Caco-2 (cell line): ENCODE measurements at places on chromosomes 3 and 15.

- DNase-seq, result no peak
Measured at GRCh38 chr3:56001991-56002390, 466.3 kb downstream of the ERC2 start.

- peak; percentile 55 for DNase-seq
Measured at GRCh38 chr3:52339612-52340011, 23.5 kb downstream of the DNAH1 start.

- DNase-seq, result no peak
Measured at GRCh38 chr15:67164401-67164791, 90.1 kb downstream of the AAGAB start.

GRCh38 chr3:160697637-160698380 lies 20.8 kb downstream of the ARL14 start:
- DNase-seq, result no peak

GRCh38 chr3:142998439-142998838 lies 2.9 kb upstream of the U2SURP start:
- no peak for DNase-seq

- DNase-seq, result no peak
Measured at GRCh38 chr15:75869446-75869845, 26.2 kb downstream of the UBE2Q2 start.

- DNase-seq, result no peak
Measured at GRCh38 chr15:89999676-90000185, 1.4 kb upstream of the ZNF710 start.

DNA sequence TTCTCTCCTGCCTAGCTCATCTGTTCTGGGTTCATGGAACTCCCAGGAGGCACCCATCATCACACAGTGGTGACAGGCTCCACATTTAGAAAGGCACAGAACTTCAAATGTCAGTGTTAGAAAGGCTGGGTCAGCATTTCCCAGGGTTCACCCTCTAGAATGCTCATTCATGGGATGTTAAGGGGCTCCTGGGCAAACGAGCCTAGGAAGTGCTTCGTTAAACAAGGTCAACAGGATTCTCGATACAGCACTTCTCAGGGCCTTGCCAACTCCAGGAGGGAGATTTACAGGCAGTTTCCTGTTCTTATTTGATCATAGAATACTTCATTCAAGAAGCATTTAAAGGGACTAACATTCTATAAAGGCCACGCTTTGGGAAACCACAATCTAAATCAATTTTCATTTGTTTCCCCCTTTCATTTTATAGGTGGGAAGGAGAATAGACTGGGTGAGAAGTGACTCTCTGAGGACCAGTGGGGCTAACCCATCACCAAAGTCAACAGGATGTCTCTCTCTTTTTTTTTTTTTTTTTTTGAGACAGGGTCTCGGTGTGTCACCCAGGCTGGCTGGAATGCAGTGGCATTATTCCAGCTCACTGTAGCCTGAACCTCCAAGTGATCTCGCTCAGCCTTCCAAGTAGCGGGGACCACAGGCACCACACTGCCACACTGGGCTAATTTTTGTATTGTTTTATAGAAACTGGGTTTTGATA lies 14.3 kb downstream of the IGDCC4 start:
- no peak for DNase-seq

DNA sequence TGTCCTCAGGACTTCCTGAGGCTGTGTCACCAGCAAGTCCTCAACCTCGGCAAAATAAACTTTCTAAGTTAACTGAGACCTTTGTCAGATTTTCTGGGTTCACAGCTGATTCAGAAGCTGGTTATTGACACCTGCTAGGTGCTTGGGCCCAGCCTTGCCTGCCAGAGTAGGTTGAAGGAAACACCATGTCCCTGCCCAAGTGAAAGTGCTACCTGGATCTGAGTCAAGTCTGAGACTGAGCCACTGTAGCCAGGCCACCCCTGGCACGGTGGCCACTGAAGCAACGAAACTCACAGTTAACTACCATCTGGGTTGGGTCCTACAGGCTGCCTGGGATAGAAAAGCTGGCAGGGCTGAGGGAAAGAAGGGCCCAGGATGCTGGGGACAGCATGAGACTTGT lies 8.2 kb downstream of the HYAL2 start:
- DNase-seq, result no peak

- no peak for DNase-seq
Measured at GRCh38 chr3:197300361-197300760, 1.9 kb upstream of the DLG1 start.

DNA sequence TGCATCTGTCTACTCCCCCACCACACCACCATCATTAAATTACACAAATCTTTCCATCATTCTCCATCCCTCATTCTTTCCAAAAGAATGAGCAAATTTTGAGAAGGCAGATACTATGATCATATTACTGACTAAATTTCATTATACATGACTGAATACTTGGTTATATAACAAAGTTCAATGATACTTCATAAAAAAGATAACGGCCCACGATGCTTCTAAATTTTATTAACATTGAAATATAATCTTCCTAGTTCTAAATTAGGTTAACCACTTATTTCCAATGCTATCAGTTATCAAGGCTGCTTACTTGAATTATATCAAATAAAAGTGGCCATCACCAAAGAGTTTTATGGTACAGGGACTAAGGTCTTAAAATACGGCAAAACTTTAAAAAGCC lies 13.5 kb downstream of the HERC1 start:
- DNase-seq, result no peak

GRCh38 chr3:164375538-164375937 lies 702.8 kb downstream of the SI start:
- DNase-seq, result no peak

GRCh38 chr15:64934023-64934422 lies 22.3 kb downstream of the ANKDD1A start:
- DNase-seq, result no peak

DNA sequence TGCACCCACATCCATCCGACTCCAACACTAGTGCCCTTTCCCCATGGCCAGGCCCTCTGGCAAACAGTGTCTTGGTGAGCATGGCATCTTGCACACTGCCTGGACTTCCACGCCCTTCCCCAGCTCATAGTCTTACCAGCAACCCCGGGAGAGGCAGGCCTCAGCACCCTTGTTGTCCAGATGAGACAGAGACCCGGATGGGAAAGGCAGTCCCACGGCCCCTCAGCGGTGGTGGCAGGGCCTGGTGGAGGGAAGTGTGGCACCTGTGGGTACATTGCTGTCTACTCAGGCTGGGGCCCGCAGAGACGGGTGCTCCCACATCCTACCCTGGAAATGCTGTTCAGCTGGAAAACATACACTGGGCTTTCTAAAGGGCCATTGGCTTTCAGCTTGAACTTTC lies 28.4 kb downstream of the HDAC11 start:
- DNase-seq, result no peak

GRCh38 chr15:90814191-90814821 lies 54.1 kb upstream of the FURIN start:
- DNase-seq, result no peak

DNA sequence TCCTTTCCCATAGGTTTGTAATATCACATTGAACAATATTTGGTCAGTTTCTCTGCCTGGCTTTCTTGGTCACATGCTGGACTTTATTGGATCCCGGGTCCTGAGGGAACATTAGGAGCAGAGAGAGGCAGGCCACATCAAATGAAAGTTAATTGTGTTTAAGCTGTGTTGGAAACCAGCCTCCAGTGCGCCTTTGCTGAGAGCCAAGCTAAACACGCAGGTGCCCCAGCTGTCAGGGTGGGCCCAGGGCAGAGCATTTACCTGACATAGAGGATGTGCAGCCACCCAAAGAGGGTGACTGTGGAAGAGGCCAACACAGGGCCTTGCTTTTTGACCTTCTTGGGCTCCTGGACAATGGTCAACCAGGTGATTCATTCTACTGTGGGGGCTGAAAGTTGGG lies 149.3 kb downstream of the EBLN2 start:
- DNase-seq, result no peak

DNA sequence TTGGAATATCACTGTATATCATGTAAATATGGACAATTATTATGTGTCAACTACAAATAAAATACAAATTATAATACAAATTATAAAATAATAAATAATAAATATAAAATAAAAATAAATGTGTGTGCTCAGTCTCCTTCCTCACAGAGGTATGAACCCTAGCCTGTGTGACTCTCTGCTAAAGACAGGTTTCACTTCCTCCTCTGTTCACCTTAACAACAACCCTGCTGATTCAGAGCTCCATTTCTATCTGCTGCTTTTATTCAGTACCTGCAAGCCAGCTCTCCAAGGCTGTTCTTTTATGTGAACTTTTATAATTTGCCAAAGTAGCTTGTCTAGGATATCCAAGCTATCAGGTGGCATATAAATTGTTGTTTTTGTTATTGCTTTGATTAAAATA lies 610.7 kb upstream of the GRM7 start:
- DNase-seq, result no peak

DNA sequence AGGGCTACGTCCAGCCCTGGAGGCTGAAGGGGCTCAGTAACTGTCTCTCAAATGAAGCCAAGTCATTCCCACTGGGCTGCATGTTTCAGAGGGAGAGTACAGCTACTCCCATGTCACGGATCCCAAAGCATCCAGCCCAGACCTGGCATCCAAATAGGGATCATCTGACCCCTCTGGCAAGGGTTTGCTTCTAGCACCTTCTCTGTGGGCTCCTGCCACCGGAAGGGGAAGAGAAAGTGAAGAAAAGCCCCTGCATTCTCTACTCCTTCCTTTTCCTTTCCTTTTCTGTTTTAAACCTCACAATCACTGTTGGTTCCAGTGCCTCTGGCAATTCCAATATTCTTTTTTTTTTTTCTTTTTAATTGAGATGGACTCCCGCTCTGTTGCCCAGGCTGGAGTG lies 64.5 kb upstream of the CTSH start:
- DNase-seq, result no peak

GRCh38 chr3:52313188-52313773 lies 2.8 kb upstream of the DNAH1 start:
- DNase-seq, result no peak

- DNase-seq, result no peak
Measured at GRCh38 chr3:84985795-84986194, 27.0 kb downstream of the CADM2 start.

- DNase-seq, result no peak
Measured at GRCh38 chr3:86208772-86209171, 782.2 kb downstream of the VGLL3 start.

GRCh38 chr3:181933052-181933618 lies 221.4 kb downstream of the SOX2 start:
- no peak for DNase-seq

GRCh38 chr3:58474348-58474911 lies 17.5 kb upstream of the KCTD6 start:
- DNase-seq, result no peak

DNA sequence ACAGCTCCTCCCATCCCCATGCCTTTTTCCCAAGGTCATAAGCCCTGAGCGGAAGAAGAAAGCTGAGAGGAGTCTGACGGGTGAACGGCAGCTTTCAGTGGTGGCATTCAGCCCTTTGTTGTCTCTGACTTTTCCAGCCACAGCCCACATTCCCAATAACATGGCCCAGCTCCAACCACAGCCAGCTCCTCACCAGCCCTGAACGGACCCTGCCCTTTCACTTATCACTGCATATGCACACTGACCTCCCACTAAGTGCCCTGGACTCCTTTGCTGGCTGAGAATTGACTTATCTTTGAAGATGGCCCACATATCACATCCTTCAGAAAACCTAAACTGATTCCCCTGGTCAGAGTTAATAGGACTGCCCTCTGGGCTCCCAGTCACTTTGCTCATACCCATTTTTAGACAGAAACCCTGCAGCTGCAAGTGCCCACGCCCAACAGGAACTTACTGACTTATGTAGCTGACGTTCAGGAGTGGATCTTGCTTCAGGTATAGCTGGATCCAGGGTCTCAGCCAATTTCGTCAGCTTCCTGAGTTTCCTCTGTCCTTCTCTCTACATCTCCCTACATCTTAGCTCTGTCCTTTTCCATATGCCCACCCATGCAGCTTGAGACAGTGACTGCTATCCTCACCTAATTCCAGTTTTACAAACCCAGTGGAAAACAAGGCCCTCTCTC lies 348.5 kb upstream of the PROK2 start:
- no peak for DNase-seq

GRCh38 chr3:39917065-39917773 lies 107.8 kb downstream of the MYRIP start:
- no peak for DNase-seq

GRCh38 chr15:99981191-99981647 lies 248.0 kb upstream of the LYSMD4 start:
- no peak for DNase-seq

GRCh38 chr3:153619268-153619667 lies 457.2 kb downstream of the RAP2B start:
- no peak for DNase-seq

DNA sequence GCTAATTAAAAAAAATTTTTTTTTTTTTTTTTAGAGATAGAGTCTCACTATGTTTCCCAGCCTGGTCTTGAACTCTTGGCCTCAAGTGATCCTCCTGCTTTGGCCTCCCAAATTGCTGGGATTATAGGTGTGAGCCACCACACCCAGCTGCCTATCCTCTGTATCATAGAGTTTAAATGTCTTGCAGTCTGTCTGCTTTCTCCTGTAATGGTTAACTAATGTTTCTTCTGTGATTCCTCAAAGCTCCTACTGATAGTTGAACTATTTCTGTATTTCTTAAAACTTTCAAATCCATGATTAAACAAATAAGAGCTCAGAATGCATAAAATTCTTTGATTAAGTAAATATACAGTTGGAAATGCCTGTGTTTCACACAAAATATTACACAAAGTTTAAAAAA lies 115.4 kb upstream of the TPM1 start:
- no peak for DNase-seq

DNA sequence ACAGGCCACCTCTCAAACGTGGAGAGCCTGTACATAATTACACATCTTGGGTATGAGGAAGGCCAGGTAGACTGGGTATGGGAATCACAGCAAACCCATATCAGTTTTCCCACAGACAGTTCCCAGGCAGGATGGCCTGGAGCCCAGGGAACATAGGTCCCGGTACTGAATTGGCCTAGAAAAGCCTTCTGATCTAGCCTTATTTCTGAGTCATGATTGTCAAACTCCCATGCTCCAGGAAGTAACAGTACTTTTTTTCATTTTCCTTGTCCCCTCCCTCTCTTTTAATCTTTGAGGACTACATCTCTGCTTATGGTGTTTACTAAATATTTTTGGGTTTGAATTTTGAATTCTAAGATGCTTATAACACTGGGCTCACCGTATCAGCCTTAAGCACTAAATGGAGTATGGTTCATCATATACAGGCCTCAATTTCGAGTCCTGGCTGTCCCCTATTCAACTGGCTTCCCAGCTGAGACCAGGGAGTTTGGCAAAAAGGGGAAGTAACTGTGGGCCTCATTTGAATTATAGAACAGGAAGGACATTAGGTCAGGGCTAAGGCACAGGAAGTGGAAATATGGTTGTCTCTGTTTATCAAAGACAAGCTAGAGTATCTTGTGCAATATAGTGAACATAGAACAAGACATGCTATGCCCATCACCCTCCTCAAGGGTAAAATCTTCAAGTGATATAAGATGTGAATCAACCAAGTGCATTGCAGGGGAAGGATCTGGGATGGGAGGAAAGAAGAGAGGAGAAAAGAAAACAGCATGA lies 494.6 kb downstream of the NTRK3 start:
- DNase-seq, result no peak

DNA sequence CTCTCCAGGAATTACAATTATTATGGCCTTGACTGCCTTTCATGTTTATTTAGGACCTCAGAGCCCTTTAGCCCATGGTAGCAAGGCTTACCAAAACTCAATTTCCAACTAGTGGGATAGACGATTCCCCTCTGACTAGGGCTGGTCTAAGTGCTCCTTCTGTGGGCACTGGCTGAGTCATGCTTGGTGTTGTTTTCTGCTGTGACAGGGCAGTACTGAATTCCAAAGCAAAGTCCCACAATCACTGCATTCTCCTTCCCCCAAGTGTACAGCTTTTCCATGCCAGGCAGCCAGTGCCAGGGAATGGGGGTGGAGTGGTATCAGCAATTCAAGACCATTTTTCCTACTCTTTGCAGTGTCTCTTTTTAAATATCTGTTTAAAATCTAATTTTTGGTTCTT lies 509.0 kb upstream of the NECTIN3 start:
- DNase-seq, result no peak
